T-helper 17 cell (primary cell): ENCODE measurements at places on chromosomes 3 and 15. TPM values are rescaled to one million over a fixed set of nuclear protein-coding genes. Genes with fewer than 3 reads are reported as not detected.
A peak's percentile ranks its signal among the peaks of the same experiment; 100 is the strongest.

The GPR171 gene
- total RNA-seq, result 33.8 TPM

DNA sequence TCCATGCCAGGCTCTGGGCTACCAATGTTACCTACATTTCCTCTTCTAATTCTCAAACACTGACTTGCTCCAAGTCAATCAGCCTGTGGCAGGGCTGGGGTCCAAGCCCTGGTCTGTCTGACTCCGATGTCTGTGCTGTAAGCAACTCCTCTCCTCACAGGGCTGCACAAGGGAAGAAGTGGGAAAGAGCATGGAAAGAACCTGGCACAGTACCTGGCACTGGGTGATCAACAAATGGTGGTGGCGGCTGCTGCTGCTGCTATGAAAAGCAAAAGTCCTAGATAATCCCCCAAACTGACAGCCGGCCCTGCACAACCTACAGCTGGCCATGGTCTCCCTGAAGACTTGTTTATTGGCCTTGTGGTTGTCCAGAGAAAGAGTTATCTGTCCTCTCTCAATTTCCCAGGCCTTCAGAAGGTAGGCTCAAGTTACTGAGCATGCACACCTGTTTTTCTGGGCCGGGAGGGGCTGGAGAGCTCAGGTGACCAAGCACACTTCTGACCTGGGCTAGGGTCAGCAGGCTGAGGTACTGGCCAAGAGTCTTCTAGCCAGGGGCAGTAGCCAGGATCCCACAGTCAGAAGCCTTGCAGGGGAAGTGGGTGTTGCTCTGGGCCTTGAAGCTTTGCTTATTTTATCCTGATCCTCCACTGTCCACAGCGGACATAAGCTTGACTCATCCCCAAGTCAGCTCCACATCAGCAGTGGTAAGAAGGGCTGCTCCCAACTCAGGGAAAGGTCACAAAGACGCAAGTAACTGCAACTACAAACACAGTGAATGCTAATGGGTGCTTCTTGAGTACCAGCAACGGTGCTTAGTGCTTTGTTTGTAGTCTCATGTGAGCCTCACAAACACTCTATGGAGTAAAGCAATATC is 35.3 kb upstream of the KY start:
- DNase-seq, result no peak

The WWTR1 gene
- 1.2 TPM for total RNA-seq

DNA sequence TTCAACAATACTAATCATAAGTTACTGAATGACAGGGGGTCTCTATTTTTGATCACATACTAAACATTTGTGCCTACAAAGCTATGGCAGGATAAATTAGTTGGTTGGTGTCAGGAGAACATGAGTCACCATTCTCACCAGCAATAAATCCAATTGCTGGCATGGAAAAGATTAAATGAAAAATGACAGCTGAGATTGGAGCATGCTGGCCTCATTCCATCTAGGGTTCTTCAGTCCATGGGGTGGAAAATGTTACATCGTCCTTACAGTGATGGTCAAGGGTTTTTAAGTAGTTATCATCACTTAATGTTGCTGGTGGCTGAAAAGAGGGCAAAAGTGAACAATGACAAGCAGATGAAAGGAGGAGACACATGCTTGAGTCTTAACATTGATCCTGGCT is 180.1 kb upstream of the BCL6 start:
- no peak for DNase-seq

The ECT2 gene
- 2.2 TPM for total RNA-seq

DNA sequence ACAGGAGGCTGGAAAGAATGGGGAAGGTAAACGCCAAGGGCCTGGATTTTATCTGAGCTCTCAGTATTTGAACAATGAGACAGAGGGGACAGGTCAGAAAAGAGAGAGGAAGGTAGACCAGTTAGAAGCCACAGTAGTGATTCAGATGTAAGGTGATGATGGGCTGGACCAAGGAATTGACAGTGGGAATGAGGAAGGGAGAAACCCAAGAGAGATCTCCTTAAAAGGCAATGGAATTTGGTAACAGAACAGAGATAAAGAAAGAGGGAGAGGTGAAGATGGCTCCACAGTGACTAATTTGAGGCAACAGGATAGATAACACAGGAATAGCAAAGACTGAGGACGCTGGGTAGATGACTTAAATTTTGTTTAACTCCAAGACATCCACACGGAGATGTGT is 11.4 kb upstream of the HEG1 start:
- no peak for DNase-seq

- DNase-seq, result no peak
Observed at GRCh38 chr3:156474560-156475389, 80.1 kb downstream of the SSR3 start.

DNA sequence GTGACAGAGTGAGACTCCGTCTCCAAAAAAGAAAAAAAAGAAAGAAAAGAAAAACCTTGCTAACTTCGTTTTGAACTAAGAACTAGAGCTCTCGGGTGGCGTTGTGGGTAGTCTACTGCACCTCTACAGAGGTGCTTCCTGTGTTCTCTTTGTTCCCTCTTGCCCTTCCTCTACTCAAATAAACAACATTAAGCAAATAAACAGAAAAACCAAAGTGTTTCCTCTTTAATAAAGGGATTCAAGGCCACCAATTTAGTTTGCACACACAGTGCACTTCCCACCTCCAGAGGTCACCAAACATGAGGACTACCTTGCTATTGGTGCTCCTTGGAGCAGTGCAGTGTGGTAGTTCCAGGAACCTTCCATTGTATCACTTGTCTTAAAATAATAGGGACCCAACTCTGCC is 354.2 kb upstream of the TBL1XR1 start:
- no peak for DNase-seq

DNA sequence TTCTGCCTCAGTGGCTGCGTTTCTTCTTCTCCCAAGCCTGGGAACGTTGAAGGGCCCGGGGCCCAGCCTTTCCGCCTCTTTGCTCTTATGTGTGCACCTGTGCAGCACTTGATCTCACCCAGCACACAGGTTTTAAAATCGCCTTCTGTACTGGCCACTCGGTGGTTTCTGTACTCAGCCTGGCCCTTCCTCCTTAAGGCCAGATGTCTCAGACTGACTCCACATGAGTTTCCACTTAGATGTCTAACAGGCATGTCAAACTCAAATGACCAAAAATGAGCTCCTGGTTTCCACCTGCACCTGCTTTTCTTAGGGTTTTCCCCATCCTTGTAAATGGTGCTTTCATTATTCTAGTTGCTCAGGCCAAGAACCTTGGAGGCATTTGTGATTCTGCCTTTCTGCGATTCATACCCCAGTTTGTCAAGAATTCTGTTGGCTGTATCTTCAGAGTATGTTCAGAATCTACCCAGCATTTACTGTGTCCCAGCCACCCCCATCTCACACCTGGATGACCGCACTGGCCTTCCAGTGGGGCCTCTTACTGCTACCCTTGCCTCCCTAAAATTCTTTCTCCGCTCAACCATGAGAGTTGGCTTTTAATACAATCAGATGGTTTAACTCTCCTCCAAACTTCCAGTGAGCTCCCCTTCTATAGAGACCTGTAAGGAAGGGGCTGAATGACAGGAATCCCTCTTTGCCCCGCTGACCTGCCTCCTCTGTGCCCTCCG is 2.2 kb upstream of the TRAK1 start:
- no peak for DNase-seq

DNA sequence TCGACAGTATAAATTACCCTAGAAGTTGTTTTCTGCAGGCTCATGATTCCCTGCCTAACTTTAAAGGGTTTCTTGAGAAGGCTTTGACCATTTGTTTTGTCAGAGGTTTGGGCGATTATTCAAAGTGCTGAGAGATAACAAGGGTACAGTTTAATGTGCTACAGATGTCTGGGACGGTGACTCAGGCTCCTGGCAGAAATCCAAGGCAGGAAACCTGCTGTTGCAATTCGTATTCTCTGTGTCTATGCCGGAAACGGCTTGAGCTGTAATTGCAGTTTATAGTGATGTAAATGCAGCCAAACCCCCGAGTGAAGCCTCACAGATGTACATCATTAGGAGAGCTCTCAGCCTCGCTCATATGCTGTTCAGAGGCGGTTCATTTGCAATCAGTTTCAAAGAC is 65.6 kb downstream of the SYNPR start:
- DNase-seq, result no peak

GRCh38 chr3:52846432-52846965 is 11.7 kb upstream of the MUSTN1 start:
- DNase-seq, result no peak

The APBA2 gene
- 28.9 TPM for total RNA-seq

DNA sequence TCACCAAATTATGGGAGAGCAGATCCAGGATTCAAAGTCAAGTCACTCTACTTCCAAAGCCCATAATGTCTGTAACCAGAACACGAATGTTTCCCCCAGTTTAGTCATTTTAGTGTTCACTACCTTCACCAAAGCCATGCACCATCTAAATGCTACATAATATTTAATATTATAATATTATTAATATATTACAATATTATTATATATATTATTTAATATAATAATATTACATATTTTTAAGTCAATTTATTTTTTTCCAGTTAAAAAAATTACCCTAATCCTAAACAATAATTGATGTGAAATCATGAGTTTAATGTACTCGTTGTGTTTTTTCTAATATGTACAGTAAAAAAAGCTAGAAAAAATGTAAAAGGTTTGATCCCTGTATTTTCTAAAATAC is 276.6 kb upstream of the TBL1XR1 start:
- no peak for DNase-seq

DNA sequence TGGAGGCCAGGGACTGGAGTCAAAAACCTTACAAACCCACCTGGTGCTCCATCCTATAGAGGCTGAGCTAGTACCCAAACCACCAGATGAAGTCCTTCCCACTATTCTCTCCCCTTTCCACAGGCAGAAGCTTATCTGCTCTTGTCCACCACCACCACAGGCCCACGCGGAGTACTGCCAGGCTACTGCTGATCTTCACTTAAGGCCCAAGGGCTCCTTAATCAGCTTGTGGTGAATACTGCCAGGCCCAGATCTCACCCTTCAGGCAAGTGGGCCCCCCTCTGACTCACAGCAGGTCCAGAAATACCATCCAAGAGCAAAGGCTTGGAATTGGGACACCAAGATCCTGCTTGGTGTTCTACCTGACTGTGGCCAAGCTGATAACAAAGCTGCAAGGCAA is 598.1 kb upstream of the CBLB start:
- no peak for DNase-seq

DNA sequence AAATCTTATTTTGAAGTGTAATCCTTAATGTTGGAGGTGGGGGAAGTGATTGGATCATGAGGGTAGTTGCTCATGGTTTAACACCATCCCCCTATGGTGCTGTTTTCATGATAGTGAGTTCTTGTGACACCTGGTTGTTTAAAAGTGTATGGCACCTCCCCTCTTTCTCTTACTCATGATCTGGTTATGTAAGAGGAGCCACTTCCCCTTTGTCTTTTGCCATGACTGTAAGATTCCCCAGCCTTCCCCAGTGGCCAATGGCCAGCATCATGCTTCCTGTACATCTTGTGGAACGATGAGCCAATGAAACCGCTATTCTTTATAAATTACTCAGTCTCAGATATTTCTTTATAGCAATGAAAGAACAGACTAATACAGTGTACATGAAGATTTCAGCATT is 39.8 kb upstream of the GMNC start:
- no peak for DNase-seq

DNA sequence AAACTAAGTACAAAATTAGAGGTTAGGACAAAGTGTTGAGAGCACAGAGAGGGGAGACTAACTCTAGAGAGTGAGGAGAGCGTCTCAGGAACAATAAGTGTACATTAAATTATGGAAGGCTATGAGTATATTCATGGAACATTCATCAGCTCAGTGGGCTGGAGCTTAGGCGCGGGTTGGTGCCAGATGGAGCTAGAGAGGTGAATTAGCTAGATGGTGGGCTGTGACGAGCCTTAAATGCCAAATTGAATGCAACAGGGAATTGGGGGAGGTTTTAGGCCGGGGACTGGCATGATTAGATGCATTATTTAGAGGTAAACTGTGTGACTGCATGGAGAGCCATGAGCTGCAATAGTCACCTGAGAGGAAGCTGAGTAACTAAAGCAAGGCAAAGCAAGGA is 97.1 kb downstream of the TMEM108 start:
- DNase-seq, result no peak

The ESYT3 gene
- not detected for total RNA-seq

DNA sequence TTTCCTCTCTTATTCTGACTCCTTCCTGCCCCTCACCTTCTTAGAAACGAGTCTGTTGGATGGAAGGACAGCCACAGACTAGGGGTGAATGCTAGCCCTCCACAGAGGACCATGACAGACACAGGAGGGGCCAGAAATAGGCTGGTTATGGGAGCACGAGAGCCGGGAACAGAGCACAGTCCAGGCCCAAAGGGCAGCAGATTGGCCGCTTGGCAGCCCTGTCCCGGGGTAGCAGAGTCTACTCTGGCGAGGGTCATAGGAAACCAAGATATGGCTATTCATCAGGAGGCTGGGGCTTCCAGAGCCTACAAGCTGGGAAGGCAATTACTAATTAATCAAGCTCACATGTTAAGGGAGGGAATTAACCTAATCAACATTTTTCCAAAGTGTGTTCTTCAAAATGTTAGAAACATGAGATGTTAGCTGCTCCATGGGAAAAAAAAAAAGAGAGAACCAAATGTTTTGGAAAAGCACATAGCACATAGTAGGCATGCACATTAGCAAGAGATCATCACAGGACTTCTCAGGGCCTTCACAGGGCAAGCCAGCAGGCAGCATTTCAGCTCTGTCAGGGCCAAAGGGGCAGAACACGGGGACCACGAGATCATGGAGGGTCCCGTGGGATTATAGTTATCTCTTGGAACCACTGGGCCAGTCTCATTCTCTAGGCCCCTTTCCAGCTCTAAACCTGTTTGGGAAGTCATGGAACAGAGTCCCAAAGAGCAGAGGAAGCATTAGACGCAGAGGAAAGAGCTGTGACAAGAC is 13.3 kb downstream of the SEMA3G start:
- DNase-seq, result no peak

- no peak for DNase-seq
Observed at GRCh38 chr15:67738056-67738455, 87.3 kb upstream of the SKOR1 start.

The PLA2G4E gene
- total RNA-seq, result not detected

GRCh38 chr3:106124818-106125217 is 256.0 kb upstream of the CBLB start:
- no peak for DNase-seq

DNA sequence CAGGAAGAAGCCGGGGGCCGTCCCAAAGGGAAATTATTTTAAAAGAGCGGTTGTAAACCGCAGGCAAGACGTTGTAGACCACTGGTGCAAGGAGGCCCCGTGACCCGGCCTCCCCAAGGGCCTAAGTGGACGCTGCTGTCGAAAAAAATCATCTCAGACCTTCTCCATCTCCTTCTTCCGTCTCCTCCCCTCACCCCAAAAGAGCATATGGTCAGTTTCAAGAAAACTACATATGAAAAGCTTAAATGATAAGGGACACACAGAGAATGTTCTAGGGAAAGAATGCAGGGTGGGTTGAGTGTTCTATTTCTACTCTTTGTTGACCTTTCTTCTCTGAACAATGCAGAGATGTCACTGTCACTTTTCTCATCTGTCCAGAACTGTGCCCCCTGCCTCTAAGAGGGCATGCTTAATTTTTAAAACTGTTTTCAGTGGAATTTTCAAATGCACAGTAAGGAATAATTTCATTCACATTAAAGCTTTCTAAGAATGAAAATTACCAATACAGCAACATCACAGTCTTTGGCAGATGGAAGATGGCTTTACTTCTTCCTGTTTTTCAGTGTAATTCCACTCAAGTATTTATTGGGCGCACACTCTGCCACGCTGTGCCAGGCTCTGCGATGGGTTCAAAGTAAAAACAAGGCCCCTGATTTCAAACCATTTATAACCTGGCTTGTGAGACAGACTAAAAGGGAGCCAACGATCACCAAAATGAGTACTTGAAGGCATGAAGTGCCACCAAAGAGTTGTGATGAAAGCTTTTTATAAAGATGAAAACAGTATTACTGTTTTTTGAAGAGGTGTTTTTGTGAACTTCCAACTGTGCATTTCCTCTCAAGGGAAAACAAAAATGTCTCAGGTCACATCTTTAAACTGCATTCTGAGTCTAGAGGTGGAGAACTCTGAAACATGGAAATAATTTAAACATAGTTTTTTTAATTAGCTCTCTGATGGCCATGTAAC is 891 bp upstream of the TOP2B start:
- DNase-seq, result peak; percentile 13
